ENCODE measurements at places on chromosomes 2 and 18.

DNA sequence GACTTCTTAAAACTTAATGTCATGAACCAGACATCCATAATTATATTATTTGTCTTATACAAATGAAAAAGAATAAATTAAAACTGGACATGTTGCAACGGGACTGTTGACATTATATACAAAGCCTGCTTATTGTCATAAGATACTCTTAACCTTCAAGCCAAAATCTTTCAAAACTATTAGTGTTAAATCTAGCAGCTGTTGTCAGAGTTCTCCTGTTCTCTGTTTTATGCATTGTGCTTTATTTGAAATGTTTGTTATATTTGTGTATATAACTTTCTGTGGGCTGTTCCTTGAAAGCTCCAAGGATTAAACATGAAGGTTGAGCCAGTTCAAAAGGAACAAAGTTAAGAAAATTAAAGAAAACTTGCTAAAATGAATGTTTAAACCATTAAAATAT, 335.5 kb upstream of the NT5C1B start:
- DNase-seq, result no peak

DNA sequence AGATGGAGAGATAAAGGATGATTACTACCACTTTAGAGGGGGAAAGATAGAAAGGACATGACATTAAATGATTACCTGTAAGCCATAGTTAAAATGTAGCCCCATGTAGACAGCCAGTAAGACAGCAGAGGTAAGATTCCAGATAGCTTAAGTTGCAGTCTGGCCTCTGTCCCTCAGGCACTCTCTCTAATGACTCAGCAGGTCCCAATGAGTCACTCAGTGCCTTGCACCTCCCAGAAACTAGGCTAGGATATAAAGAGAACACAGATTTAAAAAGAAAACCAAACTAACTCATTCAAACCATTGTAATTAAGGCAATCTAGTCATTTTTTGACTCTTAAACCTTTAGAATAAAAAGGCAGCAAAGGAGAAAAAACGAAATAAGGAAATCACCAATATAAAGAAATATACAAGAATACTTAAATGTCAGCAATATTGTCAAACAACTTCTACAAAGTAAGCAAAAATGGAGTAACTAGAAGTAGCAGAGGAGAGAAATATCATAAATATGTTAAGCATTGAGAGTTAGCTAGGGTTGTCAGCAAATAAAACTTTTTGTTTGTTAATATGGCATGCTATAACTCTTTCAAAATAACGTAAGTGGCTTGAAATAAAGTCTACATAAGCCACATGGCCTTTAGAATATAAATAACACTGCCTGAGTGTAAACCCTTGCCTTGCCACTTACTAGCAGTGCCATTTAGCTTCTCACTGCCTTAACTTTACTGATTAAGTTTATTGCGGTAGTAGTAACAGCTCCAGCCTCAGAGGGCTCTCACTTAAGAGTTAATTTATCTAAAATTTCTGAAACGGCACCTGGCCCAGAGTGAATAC, 48.5 kb downstream of the SOCS6 start:
- peak; percentile 58 for DNase-seq

GRCh38 chr2:11128243-11128951, 26.9 kb upstream of the SLC66A3 start:
- peak; percentile 10 for DNase-seq

DNA sequence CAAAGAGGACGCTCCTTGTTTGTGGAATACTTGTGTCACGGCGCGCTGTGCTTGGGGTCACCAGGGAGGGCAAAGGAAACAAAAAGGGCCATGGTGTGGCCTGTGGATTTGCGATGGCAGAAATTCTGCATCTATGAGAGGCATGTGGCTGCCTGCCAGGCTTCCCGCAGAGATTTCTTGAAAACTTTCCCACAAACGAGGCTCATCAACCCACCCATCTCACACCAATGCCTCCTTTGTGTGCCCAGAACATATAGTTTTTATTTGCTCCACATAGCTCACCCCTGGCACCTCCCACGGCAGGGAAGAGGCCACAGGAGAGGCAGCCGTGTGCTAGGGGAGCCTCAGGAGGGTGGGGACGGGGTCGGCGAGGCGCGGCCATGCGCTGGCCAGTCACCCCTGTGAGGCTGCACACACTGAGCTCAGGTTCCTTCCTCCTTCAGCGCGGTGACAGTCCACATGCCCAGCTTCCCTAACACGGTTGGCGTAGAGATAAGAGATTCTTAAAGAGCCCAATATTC, 100.3 kb downstream of the MBP start:
- no peak for DNase-seq

DNA sequence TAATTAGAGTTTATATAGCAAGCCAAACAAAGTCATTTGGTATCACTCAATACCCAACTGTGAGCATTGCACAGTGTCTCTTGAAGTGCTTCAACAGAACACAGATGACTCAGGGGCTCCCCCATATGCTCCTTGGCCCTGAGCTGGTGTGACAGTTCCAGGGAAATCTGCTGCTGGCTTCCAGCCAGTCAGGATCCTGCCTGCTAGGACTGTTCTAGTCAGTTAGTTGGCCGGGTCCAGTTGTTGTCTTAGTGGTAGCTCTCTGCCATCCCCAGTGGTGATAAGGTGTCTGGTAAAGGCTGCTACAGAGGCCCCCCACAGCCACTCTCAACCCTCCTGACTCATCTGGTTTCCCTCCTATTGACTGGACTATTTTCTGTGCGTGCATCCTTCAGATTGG, 100.3 kb downstream of the IRS1 start:
- no peak for DNase-seq

DNA sequence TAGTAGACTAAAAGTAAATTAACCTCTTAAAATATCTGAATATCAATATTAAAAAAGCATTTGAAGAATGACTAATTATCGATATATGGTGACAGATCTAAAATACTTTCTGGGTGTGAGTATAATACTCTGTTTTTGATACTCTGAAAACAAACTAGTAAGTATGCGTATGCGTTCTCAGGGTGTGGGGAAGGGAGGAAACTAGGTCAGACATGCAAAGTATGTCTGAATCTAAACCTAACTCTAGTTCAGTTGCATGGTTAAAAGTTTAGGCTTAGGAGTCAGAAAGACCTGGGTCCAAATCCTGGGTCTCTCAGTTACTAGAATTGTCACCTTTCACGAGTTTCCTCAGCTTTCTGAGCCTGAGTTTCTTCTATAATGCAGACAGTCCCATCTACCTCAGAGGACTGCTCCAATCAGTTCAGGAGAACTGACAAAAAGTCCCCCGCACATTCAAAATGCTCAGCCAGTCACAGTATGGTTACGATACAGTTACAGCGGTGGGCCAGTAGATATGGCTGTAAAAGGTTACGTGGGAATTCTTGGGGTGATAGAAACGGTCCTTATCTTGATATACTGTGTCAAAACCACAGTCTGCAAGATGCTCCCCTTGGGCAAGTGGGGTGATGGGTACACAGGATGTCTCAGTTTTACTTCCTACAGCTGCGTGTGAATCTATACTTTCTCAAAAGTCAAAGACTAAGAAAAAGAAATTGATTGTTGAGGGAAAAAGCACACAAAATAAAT, 29.2 kb downstream of the UNC50 start:
- no peak for DNase-seq

DNA sequence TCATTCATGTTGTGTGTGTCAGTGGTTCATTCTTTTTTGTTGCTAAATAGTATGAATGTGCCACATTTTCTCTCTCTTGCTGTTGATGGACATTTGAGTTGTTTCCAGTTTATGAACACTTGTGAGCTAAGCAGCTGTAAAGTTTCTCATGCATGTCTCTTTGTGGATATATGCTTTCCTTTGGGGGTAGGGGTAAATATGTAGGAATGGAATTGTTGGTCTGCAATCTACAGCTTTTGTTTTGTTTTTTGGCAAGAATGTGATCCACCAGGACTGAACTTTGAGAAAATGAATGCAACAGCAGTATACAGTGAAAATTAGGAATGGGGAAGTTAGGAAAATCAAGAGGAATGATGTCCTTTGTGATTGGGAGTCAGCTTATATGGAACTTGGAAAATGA, 226.3 kb downstream of the CDCA7 start:
- no peak for DNase-seq

DNA sequence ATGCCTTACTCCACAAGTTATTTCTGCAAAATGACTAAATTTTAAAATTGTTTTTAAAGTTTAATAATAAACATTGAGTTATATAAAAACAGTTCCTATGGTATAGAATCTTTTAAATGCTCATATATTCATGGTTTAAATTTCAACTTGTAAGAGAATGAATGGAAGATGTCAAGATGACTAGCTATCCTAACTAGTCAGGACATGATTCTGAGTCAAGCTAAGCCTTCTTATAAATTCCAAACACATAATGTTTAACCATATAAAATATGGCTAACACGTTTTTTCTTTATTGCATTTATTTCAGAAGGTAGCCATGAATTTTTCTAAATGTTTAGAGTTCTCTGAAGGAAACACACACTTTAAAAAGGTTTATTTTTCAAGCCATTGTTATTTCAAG, 320.4 kb downstream of the CBLN2 start:
- DNase-seq, result no peak

DNA sequence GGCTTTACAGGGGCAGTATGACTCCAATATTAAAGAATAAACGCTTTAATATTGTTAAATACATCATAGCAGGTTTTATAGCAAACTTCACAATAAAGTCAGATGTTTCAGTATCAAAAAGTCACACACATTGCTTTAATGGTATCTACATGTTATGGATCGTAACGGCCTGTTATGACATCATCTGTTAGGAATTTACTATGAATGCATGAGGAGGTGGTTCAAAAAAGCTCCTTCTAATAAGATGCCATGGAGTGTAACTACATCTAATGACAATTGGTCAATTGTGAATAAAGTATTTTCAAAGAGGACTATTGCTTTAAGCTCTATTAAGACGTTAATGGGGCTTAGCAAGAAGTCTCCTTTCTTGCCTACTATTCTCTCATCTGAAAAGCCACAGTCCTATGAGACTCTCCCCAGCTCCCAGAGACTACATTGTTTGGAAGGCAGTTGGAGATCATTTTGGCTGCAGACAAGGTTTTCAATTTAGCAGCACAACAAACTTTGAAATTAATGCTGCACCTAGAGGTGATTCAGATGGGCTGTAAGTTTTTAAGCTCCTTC, 300.7 kb upstream of the MEIS1 start:
- no peak for DNase-seq

DNA sequence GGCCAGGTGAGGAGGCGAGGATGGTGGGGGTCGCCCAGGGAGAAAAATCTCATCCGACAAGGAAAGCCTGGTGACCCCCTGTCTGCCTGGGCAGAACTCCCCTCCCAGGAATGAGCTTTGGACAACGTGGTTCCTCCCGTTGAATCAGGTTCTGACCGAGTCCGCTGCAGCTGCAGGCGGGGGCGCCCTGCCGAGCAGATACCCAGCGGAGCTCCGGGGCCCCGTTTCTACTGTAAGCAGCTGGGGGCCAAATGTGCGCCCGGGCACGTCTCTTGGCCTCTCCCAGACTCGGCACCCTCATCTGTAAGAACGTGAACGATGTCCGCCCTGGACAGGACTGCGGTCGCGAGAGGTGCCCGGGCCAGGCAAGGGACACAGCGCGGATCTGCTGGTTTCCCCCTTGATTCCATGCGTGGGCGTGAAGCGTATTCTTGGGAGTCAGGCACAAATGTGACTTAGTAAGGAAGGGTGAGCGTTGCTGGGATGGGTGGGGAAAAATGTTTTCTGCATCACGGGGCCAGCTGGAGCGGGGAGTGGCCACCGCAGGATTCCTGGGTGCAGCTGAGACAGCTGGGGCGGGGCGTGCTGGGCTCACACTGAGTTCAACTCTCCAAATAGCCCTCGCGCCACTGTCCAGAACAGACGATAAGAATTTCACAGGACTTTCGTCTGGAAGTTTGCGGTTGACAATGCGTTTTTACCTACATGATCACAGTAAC, 20.2 kb upstream of the TUBB6 start:
- DNase-seq, result peak; percentile 87

GRCh38 chr2:70966681-70967080, 11.7 kb upstream of the ANKRD53 start:
- no peak for DNase-seq

DNA sequence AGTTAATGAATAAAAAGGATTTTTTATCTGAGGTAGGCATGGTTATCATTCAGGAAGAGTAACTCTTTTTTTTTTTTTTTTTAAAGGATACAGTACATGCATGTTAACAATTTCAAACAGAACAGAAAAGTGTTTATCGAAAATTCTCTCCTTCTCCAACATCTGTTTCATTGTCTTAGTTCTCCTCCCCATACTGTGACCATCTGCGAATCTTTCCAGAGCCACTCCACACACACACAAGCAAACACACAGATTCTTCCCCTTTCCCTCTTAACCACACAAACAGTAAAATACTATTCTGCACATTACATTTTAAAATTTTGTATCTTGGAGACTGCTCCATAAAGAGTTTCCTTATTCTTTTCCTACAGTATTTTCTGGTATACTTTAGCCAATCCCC, 38.0 kb downstream of the NPC1 start:
- no peak for DNase-seq

DNA sequence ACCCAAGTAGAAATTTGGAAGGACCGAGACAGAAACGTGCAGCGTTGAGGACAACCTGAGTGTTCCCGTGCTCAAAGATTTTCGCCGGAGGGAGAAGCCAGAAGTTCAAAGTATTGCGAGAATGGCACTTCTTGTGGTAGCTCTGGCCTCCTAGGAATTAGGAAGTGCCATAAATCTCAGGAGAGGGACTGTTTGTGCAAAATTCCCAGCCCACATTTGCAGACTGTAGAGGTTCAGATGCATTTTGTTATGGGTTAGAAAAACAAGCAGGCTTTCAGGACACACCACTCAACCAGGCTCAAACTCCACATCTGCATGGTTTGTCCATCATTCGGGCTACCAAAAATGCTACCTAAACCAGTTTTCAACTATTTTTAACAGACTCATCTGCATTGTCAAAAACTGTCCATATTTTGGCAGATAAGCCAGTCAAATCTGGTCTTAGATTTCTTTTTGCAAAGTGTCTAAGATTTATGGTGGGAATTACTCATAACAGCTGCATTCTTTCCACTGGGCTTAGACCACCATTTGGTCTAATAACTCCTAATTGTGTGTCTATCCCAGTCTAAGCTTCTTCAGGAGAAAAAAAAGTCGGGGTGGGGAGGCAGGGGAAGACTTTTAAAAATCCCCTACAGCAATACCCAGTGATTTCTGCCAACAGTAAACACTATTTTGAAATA, 422.9 kb downstream of the ARHGAP15 start:
- no peak for DNase-seq

DNA sequence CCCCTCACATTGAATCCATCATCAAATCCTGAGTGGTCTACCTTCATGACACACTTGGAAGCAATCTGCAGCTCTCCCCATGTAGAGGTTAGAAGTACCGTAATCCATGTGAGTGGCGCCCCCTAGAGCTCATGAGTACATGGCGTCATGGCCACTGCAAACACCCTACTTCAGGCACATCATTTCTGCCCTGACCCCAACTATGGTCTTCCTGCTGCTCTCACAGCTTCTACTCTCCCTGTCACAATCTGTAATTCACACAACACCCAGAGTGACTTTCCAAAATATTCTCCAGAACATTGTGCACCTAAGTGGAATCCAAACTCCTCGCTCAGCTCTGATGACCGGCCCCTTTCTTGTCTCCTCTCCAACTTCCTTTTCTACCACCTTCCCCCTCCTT, 141.9 kb downstream of the ANKRD44 start:
- DNase-seq, result no peak

GRCh38 chr2:212421556-212422334, 116.9 kb downstream of the ERBB4 start:
- peak; percentile 19 for DNase-seq
